ENCODE measurements at places on chromosomes 5 and 9.

DNA sequence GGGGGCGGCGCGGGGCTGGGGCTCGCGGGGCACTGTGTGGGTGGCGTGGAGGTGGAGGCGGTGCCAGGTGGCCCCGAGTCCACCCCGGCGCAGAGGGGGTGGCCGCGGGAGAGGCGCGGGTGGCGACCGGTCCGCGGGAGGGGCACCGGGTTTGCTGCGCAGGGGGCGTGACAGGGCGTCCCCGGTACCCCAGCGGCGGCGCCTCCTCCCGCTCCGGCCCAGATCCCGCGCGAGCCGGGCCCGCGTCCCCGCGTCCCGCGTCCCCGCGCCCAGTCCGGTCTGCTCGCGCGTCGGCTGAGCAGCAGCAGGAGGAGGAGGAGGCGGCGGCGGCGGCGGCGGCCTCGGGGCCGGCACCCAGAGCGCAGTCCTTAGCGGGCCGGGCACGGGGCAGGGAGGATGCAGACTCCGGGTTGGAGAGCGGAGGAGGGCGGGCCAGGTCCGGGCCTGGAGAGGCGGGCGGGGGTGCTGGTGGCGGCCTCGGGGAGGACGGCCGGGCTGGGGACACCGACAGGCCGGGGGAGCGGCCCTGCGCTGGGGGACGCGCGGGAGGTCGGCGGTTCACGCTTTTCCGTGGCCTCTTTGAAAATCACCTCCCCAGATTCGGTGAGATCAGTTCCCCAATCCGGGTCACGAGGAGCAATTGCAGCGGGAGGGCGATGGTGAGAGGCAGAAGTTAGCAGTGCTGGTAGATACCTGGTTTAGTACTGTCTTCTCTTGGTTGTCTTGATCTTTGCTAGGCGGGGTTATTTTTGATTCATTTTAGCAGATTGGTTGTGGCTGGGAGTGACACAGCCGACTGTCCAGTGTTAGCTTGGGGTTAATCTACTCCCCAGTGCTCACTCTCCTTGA, 1.7 kb downstream of the TRIO start:
- no peak for DNase-seq

- no peak for DNase-seq
These were observed 356.0 kb upstream of the ISL1 start for GRCh38 chr5:51027271-51027670.

GRCh38 chr5:77867914-77868313, 91.8 kb upstream of the TBCA start:
- DNase-seq, result no peak

- no peak for DNase-seq
These were observed 64.2 kb upstream of the ABL1 start for GRCh38 chr9:130770679-130771442.

GRCh38 chr5:134819407-134819963, 26.3 kb upstream of the C5orf24 start:
- DNase-seq, result no peak

DNA sequence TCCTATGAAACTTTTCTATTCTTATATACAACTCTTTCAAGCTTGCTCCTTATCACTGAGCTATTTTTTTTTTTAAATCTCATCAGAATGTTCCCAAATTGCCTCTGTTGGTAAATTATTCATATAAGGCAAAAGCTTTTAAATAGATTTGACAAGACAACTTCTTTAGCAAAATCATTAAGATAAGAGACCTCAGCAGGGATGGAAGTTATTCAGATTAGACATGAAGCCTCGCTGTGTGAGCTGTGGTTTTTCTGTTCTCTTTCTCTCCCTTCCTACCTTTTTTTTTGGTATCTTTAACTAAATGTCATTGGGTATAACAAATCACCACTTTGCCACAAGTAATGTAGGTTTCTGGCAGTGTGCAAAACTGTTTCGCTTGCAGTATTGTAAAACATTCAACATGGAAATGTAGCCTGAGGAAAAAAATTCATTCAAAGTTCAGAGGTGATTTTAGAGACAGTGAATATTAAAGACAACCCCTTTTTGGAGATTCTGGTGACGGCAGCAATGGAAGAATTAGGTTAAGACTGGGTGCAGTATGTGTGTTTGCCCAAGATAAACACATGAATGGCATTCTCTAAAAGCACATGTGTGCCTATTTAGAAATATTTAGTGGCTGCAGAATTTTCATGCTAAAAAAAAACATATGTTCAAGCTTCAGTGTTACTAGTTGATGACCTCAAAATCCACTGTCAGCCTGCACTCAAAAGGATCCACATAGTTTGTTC, 467.1 kb downstream of the ZNF608 start:
- DNase-seq, result no peak

GRCh38 chr5:122719991-122720746, 54.7 kb upstream of the SNX2 start:
- DNase-seq, result no peak

- DNase-seq, result no peak
These were observed 4.5 kb downstream of the SHROOM1 start for GRCh38 chr5:132825834-132826391.

DNA sequence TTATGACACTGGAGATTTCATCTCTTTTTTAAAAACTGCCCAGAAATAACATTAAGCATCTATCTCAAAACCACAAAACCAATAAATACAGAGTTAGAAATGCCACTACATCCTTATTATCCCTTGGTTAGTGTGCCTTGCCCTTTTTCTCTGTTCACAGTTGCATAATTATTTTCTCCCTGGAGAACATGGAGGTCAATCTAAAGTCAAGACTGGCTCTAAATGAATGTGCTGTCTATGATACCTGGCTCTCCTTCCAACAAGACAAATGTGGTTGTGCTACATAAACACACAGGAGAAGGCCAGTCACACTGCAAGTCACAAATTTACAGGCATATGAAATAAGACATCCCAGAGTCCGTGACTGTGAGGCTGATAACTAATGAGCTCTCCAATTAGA, 2.8 kb downstream of the FBN2 start:
- DNase-seq, result no peak

GRCh38 chr5:180141068-180141660, 67.8 kb downstream of the RASGEF1C start:
- DNase-seq, result no peak

GRCh38 chr9:133683586-133684120, 47.5 kb downstream of the DBH start:
- no peak for DNase-seq

GRCh38 chr5:180115326-180116076, 43.9 kb upstream of the RNF130 start:
- no peak for DNase-seq

GRCh38 chr9:99509900-99510535, 287.9 kb downstream of the SEC61B start:
- DNase-seq, result no peak

DNA sequence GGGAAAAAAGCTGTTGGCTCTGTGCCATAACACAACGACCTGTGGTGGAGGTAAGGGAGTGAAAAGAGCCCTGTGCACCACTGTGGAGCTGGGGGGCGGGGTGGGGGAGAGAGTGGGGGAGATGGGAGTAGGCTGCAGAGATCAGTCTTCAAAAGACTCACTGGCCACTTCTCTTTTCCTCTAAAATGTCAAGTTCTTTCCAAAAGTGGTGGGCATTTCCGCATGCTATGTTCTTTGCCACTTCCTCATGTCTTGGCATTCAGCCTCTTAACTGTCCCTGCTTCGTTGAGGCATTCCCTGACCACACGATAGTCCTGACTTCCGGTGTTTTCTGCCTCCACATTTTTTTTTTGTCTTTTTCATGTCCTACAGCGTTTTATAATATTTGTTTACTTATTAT, 2.4 kb upstream of the PPP2R2B start:
- no peak for DNase-seq

DNA sequence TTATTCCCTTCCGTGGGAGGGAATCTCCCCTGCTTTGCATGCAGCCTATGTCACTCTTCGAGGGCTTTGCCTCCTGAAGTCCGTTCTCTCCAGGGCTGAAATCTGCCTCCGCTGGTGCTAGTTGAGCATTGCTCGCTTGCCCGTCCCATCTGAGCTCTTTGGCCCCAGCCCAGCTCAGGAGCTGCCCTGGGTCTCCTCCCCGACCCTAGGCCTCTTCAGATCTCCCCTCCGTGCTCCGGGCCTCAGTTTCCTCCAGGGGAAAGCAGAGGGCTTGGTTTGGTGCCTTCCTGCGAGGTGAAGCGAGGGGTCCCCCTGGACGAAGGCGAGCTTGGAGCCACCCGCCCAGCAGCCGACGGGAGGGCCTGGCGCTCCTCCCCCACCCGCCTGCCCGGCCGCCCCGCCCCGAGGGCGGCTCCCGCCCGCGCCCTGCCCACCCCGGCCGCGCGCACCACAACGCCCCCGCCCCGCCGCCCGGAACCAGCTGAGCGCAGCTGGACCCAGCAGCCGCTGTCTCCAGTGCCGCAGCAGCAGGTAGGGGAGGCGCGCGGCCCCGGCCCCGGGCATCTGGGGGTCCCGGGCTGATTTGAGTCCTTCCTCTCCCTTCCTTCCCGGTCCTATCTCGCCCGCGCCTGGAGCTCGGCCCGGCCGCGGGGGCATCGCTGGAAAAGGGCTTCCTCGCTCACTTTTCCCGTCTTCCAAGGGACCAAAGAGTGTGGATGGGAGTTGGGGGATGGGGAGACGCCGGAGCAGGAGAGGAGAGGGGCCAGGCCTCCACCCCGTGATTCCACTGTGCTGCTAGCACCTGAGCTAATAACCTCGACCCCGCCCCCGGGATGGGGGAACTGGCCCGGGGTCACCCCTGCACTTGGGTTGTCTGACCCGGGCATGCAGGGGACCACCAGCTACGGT, at the start of gene GSN:
TSS of gene GSN (plus strand) at position 474 of the 909 bp plus-strand sequence. CDS start 33,810 bp downstream, outside the sequence.
- no peak for DNase-seq

DNA sequence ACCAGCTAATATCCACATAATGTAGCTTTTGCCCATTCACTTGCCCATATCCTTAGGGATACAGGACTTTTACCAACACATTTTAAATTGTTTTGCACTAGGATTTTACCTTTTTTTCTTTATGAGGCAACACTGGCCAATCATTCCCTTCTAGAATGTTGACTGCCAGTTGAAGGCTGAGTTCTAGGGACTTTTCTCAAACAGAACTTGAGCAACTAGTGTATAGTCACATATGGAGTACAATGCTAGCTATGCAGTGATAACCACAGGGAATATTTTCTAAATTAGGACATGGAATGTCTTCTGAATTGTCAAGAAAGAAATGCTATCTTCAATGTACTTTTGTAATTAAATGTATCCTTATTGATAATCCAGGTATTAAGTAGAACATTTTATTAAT, 133.6 kb downstream of the OXCT1 start:
- DNase-seq, result no peak

DNA sequence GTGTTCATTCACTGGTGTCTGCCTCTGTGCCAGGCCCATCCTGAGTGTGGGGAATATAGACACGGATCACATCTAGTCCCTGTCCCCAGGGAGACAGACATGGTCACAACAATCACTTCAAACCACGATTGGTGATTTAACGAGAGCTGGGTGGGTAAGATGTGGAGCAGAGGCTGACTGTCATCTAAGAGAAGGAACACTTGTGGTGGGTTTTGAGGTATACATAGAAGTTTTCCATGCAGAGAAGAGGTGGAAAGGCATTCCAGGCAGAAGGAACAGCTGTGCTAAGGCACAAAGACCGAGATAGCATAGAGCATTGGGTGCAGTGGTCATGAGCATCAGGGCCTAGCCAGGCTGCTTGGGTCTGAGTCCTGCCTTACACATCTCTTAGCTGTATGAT, 22.7 kb upstream of the WDR38 start:
- no peak for DNase-seq

GRCh38 chr9:135714242-135715055, 12.5 kb downstream of the KCNT1 start:
- no peak for DNase-seq

DNA sequence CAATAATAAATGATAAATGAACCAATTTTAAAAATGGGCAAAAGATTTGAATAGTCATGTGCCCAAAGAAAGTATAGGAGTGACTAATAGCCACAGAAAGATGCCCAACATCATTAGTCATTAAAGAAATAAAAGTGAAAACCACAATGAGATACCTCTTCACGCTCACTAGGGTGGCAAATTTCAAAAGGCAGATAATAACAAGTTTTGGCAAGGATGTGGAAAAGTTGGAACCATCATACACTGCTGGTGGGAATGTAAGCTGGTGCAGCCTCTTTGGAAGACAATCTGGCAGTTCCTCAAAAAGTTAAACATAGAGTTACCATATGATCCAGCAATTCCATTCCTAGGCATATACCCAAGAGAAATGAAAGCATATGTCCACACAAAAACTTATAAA, 1819.8 kb downstream of the MAT2B start:
- no peak for DNase-seq

DNA sequence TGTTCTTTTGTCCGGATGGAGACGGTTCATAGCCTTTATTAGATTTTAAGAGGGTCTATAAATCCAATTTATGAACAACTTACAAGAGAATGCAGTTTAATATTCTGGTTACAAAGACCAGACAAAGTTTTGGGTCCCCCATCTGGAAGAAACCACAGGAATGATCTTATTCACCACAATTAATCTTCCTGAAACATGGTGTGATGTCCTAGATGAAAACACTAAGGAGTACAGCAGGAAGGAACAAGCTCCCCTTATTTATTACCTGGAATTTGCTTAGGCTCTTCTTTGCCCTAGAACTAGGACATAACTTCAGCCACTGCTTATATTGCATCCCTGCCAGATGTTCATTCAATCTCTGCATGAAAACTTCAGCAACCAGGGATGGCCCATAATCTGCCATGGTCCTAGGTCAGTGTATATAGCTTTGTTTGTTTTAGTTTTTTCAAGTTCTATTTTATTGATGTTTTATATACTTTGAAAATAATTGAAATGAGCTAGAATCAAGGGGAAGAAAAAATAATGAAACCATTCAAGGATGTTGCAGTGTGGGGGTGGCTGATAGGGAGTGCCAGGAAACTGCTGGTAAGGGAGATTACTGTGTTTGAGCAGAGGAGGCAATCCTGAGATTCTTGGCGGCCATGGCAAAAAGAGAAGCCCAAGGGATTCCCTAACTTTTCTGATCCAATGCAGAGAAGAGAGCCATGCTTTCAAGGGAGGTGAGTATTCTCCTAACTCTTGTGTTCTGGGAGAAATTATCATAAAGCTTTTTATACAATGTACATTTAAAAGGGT, 16.8 kb downstream of the TXNDC8 start:
- DNase-seq, result no peak

GRCh38 chr9:135075234-135076142, 12.0 kb upstream of the OLFM1 start:
- DNase-seq, result no peak

GRCh38 chr9:120857902-120858301, 15.2 kb upstream of the PSMD5 start:
- no peak for DNase-seq

GRCh38 chr9:36543916-36544315, 28.8 kb upstream of the MELK start:
- no peak for DNase-seq

- no peak for DNase-seq
These were observed 13.2 kb downstream of the ZFAND5 start for GRCh38 chr9:72351538-72352453.

DNA sequence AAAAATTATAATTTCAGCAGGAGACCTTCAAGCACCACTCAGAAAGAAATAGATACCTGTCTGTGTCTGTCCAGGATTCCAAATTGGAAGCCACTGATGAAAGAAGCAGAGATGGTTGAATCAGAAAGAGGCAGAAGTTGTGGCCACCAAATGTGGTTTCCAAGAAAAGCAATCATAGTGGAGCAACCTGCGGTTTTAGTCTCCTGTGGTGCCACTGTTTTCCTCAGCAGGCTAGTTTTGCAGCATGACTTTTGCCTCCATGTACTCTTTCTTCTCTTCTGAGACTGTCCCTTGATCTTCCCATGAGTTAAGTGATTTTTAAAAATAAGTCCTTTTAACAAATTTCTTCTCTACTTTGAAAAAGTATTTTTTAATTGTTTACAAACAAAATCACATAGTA, 535.8 kb downstream of the CYLC2 start:
- no peak for DNase-seq

GRCh38 chr9:26687421-26687820, 205.2 kb downstream of the CAAP1 start:
- DNase-seq, result no peak

All from iPS DF 6.9 (cell line).